Colonic mucosa (tissue), 4 donors: ENCODE measurements at places on chromosomes 4 and X. TPM values are rescaled to one million over a fixed set of nuclear protein-coding genes. Genes with fewer than 3 reads are reported as not detected.
A peak's percentile ranks its signal among the peaks of the same experiment; 100 is the strongest.

GABRB1 gene
- not detected for total RNA-seq

MTMR8 gene
- total RNA-seq = 5.8 TPM

PAGE2 gene
- not detected for total RNA-seq

TMSB15B gene
- total RNA-seq = 2.7 TPM

TIMP1 gene
- total RNA-seq = 93.0 TPM

- H3K27me3 ChIP-seq = no peaks in the 10 kb centered on the region
- no peak for DNase-seq
- peak overlapping the region; percentile 7 for H3K4me3 ChIP-seq
These were observed 688 bp upstream of the EVC start for GRCh38 chr4:5710065-5710960.

DNA sequence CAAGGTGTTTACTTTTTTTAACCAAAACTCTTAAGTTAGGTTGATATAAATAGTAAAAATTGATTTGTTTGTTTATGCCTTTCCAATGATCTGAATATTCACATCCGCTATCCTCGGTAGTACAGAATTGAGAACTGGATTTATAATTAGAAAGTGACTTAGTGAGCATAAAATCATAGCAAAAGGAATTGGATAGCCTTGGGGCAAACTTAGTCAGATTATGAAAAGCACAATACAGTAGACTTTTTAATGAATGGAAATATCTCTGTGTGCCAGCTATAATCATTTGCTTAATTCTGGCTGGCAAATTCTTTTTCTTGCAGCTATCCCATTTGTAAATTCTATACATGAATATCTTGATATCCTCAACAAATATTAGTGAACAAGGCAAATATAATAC lies 713.5 kb downstream of the ADGRL3 start:
- H3K36me3 ChIP-seq = no peaks in the 10 kb centered on the region
- no peak overlapping the region for H3K27ac ChIP-seq
- no peak for DNase-seq
- no peak overlapping the region for H3K4me3 ChIP-seq

GRCh38 chr4:3527914-3528876 lies 4.0 kb downstream of the LRPAP1 start:
- no peak overlapping the region for H3K4me3 ChIP-seq
- DNase-seq = no peak

DNA sequence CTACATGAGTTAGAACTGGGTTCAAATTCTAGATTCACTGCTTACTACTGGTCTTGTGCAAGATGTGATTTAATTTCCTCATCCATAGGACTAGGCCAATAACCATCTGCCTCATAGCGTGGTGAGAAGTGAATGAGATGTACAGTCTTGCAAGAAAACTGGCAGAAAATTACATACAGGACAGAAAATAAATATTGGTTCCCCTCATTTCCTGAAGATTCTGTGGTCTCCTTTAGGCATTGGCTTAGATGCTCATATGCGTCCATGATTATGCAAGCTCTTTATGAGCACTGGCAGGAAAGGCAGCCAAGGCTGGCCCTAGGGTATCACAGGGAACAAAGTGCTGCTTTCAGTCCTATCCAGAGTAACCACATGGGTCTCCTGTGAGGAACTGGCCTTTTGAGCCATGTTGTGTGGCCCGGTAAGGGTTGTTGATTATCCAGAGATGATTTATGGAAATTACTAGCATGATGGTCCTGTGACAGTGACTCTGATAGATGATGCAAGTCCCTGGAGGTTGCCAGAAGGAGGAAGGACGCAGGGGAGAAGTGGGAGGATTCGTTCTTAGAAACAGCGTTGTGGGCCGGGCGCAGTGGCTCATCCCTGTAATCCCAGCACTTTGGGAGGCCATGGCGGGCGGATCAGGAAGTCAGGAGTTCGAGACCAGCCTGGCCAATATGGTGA lies 9.9 kb upstream of the MOB1B start:
- no peaks in the 10 kb centered on the region for H3K36me3 ChIP-seq
- no peak overlapping the region for H3K4me3 ChIP-seq
- no peak overlapping the region for H3K27ac ChIP-seq
- peak; percentile 18 for DNase-seq
